GM19239 (cell line): ENCODE measurements at places on chromosomes 5 and 9.

GRCh38 chr9:107175041-107175440 is 108.0 kb upstream of the RAD23B start:
- no peak for DNase-seq

DNA sequence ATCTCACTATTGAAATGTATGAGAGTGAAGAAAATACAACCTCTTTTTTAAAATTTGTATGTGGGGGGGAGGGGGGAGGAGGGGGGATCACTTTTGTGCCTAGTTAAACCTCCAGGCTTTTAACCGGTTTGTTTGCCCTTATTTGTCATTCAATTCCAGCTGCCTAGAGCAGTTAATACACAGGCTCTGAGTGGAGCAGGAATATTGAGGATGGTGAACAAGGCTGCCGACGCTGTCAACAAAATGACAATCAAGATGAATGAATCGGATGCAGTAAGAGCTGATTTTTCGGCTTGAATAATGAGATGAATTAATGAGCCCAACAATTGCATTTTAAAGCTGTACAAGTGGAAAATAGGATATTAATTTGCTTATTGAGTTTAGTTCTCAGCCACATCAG is 28.7 kb upstream of the SNX24 start:
- DNase-seq = no peak

- DNase-seq = peak; percentile 14
Measured at GRCh38 chr9:69671879-69672595, at the start of gene APBA1. APBA1 (minus strand) TSS chr9:69672371.

DNA sequence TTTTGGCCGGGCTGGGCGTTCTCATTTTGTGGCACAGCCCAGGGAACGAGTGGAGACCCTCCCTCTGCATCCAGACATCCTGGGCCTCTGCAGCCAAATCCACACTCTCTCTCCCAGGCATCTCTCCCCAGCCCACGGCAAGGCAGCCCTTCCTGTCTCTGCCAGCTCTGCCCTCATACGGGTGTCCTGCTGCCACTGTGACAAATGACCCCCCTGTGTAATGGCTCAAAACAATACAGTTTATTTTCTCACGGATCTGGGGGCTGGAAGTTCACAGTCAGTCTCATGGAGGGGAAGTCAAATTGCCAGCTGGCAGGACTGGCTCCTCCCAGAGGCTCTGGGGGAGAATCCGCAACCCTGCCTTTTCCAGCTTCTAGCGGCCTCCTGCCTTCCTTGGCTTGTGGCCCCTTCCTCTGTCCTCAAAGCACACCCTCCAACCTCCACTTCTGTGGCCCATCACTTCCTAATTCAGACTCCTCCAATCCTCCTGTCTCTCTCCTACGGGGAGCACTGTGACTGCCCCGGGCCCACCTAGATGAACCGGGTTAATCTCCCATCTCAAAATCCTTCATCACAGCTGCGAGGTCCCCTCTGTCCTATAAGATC is 70.2 kb upstream of the COL5A1 start:
- DNase-seq = no peak
